Activated naive CD4-positive, alpha-beta T cell treated with Interleukin-2 at 50 U/mL for 16 hours (primary cell): ENCODE measurements at places on chromosomes 5 and 9.
A peak's percentile ranks its signal among the peaks of the same experiment; 100 is the strongest.

GRCh38 chr5:7348168-7348854, 47.6 kb upstream of the ADCY2 start:
- DNase-seq, result no peak

- DNase-seq, result no peak
These were observed 107.6 kb upstream of the PHYKPL start for GRCh38 chr5:178340187-178340586.

DNA sequence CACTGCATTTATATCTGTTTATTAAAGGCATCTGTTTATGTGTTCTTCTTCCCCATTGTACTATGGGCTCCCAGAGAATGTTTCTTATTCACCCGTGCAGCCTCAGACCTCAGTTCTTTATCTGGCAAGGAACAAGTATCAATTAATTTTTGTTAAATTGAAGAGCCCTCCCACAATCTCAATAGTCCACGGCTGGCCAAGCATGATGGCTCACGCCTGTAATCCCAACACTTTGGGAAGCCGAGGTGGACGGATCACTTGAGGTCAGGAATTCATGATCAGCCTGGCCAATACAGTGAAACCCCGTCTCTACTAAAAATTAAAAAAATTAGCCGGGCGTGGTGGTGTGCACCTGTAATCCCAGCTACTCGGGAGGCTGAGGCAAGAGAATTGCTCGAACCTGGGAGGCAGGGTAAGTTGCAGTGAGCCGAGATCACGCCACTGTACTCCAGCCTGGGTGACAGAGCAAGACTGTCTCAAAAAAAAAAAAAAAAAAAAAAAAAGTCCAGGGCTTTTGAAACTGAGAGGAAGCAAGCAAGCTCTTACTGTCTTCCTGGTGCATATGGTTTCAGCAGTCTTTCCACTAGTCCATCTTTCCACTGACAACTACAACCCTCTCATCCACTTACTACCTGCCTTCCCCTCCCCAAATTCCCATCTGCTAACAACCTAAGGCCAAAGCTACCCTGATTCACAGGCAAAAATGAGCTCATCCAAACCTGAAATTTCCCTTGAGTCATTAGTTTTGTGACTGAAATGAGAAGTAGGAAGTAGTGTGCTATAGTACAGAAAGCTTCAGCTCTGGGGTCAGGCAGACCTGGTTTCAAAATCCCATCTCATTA, 2.3 kb upstream of the HK3 start:
- peak; percentile 18 for DNase-seq

- DNase-seq, result no peak
These were observed 68.5 kb downstream of the ALDH7A1 start for GRCh38 chr5:126526493-126526892.

GRCh38 chr5:58770136-58770535, 187.3 kb downstream of the RAB3C start:
- DNase-seq, result no peak

GRCh38 chr9:18610956-18611355, 137.0 kb downstream of the ADAMTSL1 start:
- no peak for DNase-seq

DNA sequence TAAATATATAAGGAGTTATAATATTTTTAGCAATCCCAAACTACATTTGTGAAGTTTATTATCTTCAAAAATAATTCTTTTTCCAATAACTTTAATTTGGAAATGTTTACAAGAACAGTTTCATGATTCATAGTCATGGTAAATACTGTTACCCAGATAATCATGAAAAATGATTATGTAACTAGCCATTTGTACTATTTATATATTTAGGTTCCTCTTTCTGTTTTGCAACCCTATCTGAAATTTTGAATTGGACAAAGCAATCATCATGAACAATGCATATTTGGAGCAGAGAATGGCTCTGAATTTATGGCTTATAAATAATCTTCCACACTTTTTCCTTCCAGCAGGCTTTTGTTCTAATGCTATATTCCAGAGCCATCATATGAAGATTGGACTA, 499.7 kb downstream of the SLCO4C1 start:
- no peak for DNase-seq

- DNase-seq, result no peak
These were observed 21.1 kb downstream of the ADAMTSL1 start for GRCh38 chr9:18495065-18495464.

DNA sequence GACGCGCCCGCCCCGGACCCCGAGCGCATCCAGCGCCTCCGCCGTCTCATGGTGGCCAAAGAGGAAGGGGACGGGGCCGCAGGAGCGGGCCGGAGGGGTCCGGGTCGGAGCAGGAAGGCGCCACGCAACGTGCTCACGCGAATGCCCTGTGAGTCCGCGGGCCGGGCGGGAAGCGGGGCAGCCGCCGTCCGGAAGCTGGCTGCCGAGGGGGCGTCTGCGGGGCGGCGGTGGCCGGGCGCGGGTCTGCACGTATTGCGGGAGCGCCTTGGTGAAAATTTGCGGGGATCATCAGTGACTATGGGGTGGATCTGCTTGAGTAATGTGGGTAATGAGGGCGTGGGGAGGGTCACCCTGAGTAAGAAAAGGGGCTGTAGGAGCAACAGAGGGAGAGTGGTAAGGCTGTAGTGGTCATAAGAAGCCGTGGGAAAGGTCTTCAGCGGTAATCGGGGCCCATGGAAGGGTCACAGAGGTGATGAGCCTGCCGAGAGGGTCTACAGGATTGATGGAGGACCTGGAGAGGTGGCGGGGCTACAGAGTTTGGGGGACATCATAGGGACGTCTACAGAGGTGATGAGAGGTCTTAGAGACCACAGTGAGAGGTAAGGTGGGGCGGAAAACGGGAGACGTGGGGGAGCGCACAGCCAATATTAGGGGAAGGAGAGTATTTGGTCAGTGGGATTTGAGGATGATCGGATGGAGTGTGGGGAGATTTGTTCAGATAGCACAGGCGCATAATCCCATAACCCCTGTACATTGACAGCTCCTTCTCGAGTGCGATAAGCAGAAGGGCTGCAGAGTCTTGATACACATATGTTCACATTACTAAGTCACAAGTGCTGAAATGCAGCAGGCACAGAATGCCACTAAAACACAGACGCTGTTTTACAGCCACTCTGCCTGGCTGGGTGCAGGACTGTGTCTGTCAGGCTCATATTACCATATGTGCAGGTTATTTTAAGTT, 819 bp downstream of the LSM11 start:
- DNase-seq, result peak; percentile 20

DNA sequence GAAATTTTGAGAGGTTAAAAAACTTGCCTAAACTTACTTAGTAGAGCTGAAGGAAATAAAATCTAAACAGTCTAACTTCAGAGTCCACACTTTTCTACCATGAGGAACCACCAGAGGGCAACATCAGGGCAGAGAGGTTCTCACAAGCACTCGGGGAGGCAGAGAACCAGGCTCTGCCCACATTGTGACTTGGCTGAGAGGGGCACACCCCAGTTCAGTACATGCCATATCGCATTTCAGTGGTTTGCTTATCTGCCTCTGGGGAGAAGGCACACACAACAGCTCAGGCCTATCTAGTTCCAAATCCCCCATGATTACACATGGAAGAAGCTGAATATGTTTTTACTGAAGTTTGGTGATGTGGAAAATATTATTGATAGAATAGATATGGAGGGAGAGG, 49.2 kb downstream of the EQTN start:
- DNase-seq, result no peak

DNA sequence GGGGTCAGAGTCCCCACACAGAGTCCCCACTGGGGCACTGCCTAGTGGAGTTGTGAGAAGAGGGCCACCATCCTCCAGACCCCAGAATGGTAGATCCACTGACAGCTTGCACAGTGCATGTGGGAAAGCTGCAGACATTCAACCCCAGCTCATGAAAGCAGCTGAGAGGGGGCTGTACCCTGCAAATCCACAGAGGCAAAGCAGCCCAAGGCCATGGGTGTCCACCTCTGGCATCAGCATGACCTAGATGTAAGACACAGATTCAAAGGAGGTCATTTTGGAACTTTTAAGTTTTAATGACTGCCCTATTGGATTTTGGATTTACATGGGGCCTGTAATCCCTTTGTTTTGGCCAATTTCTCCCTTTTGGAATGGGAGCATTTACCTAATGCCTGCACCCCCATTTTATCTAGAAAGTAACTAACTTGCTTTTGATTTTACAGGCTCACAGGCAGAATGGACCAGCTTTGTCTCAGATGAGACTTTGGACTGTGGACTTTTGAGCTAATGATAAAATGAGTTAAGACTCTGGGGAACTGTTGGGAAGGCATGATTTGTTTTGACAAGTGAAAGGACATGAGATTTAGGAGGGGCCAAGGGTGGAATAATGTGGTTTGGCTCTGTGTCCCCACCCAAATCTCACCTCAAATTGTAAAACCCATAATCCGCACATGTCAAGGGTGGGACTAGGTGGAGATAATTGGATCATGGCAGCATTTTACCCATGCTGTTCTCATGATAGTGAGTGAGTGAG, 56.3 kb upstream of the ITGA1 start:
- no peak for DNase-seq

DNA sequence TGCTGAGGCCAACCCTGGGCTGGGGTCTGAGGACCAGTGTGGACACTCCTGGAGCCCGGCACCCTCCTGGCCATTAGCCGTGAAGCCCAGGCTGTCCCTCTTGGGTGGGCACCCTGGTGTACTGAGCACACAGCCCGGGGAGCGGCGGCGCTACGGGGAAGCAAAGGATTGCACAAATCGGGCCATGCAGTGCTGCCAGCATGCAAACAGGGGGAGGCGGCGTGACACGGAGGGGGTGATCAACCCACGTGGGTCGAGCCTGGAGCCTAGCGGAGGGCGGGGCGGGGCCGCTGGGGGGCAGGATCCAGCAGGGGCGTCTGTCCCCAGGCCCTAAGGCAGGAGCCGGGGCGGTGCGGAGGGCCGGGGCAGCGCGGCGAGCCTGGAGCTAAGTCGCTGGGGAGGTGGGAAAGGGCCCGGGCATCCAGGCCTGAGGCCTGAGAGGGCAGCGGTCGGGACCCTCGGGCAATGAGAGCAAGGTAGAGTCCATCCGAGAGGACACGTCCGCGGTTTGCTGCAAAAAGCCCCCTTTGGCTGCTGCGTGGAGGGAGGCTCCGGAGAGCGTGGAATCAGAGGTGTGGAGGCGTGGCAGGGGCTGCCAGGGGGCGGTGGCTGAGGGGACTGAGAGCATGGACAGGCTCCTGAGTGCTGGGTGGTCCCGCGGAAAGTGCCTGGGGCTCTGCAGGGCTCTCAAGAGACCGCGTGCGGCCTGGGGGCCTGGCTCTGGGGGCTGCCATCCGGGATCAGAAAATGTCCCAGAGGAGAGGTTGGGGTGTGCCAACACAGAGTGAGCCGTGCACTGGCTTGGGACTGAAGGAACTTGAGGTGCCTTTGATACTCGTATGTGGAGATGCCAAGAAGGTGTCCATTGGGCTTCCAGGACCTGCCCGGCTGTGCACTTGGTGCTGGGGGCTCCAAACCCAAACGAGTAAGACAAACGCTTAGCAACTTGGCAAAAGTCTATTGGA, 94.2 kb downstream of the BARX1 start:
- no peak for DNase-seq

GRCh38 chr5:9661316-9662015, 31.3 kb upstream of the TAS2R1 start:
- DNase-seq, result no peak

- no peak for DNase-seq
These were observed 3.0 kb upstream of the CAMK4 start for GRCh38 chr5:111221139-111221538.

DNA sequence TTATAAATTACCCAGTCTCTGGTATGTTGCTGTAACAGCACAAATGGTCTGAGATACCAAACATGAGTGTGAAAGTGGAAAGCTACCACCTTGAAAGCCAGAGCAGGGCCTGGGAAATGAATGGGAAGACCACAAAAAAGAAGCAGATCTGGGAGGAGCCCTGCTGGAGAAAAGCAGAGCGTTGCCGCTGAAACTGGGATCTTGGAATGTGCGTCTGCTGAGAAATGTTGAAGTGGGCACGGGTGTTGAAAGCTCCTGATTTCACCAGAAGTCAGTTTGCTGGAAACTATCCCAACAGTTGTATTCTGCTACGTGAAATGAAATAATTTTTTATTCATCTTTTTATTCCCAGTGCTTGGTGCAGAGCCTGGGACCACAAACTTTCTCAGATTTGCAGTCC, 40.0 kb downstream of the NUDT12 start:
- no peak for DNase-seq

GRCh38 chr5:166596043-166596442, 1695.4 kb upstream of the WWC1 start:
- DNase-seq, result no peak

DNA sequence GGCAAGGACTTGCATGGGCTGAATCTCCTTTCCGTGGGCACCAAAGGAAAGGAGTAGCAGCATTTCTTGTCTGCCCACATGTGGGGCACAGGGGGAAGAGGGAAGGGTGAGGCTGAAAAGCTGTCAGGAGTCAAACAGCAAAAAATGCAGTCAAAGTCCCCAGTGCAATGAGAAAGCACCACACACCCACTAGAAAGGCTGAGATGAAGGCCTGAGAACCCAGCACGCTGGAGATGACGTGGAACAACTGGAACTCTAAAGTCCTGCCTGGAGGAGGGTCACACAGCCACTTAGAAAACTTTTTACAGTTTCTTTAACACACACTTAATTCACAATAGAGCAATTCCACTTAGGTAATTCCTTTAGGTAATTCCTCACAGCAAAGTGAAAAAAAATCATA, 94.6 kb upstream of the IGFBPL1 start:
- DNase-seq, result no peak

DNA sequence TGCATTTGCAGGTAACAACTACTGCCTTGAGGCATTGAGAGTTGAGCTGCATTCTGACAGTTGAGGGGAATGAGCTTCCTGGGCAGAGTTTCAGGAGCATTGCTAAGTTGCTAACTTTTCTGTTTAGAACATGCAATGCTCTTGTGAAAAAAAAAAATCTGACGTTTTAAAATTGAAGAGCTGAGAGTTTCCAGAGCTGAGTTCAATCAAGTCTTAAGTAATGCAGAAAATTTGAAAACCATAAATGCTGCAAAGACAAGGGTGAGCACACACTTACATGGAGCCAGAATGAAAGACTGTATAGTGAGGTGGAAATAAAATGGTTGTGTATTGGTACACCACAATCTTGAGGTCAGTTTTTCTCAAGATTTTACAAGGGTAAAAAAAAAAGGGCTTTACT, 166.0 kb downstream of the GABRB2 start:
- no peak for DNase-seq
